NCI-H2081 treated with DMSO at 0.1 percent for 48 hours (cell line): ENCODE measurements at places on chromosomes 2 and 18.

DNA sequence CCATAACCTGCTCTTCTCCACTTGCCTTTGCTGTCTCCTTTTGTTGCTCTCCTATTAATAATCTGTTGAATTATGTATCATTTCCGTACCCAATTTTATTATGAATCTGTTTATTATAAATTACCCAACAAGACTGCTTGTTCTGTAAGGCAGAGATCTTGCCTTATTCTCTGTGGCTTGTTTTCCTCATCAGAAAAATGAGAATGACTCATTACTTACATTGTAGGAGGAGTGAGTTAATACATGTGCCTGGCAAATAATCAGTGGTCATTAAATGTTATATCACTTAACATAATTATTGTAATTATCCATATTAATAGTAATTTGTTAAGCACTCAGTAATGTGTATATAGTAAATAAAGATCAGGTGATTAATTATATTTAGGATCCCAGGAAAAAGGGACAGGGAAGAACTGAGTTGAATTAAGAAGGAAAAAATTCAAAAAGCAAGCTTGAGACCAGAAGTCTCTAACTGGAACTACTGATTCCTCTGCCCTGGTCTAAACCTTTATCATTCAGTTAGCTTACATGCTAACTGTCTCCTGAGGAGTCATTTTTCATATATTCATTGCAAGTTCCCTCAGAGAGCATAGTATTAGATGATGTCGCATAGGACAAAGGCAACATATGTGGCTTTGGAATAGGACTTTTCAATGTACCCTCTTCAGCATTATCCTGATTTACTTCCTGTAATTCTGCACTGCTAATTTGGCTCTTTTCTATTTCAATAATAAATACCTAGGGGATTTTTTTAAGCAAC lies 335.7 kb downstream of the GALNT13 start:
- DNase-seq: no peak

DNA sequence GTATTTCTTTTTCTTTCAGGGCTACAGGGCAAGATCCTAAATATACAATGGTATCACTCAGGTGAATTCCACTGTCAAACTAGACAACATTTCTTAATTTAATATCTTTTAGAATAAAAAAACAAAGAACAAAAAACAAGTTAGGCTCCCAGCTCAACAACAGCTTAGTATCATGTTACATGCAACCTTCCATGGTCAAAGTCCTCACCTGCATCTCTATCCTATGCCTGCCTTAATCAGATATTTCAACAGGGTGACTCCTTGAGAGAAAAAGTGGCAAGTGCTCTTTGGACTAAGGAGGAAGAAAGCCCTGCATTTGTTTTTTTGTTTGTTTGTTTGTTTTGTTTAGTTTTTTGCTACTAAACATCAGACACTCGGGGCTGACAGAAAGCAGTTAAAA lies 50.2 kb downstream of the WDFY1 start:
- DNase-seq: no peak

- DNase-seq: peak; percentile 30
Observed at GRCh38 chr2:8761529-8762164, 75.8 kb downstream of the KIDINS220 start.

- no peak for DNase-seq
Observed at GRCh38 chr18:55534547-55534946, 53.4 kb downstream of the TCF4 start.

- no peak for DNase-seq
Observed at GRCh38 chr2:121080013-121080772, 204.8 kb downstream of the TFCP2L1 start.

GRCh38 chr2:29753671-29754444 lies 167.5 kb downstream of the ALK start:
- no peak for DNase-seq

GRCh38 chr2:141187075-141187439 lies 943.8 kb downstream of the LRP1B start:
- no peak for DNase-seq

DNA sequence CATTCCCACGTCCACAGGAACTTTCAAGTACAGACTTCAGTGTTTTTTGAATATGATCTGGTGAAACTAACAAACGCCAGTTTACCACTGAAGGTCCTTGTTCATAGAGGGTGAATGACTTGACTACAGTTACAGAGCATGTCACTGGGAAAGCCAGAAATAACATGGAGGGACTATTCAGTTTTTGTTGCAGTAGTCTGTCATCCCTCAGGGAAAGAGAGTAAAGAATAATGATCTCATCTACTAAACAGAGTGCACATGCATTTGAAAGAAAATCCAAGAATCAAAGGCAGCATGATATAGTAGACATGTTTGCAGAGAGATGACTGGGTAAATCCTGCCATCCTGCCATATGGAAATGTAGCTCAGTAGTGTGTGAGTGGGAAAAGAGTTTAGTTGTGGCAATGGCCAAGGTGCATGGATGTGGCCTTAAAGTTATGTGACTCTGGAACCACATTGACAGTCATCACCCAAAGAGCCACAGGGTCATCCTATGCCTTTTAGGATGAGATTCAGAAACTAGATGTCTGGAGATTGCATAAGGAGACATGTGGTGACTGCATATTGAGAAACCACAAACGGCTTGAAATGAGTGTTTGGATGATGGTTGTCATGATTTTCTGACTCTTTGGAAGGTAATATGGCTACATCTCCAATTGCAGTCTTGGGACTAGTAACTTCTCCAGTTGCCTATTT lies 125.3 kb upstream of the ZEB2 start:
- no peak for DNase-seq

DNA sequence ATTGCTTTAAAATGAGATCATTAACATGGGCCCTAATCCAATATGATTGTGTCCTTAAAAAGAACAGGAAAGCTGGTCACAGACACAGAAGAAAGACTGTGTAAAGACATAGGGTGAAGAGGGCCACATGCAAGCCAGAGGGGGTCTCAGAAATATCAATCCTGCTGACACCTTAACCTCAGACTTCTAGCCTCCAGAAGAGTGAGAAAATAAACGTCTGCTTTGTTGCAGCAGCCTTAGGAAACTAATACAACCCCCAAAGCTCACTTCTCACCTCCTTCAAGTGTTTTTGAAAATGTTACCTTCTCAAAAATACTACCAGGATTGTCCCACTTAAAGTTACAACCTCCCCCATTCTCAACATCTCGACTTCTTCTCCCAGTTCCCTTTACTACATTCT lies 39.8 kb upstream of the SESTD1 start:
- no peak for DNase-seq

- no peak for DNase-seq
Observed at GRCh38 chr2:61816480-61817355, 37.1 kb downstream of the FAM161A start.

- no peak for DNase-seq
Observed at GRCh38 chr2:120787822-120788700, 52.4 kb downstream of the GLI2 start.

DNA sequence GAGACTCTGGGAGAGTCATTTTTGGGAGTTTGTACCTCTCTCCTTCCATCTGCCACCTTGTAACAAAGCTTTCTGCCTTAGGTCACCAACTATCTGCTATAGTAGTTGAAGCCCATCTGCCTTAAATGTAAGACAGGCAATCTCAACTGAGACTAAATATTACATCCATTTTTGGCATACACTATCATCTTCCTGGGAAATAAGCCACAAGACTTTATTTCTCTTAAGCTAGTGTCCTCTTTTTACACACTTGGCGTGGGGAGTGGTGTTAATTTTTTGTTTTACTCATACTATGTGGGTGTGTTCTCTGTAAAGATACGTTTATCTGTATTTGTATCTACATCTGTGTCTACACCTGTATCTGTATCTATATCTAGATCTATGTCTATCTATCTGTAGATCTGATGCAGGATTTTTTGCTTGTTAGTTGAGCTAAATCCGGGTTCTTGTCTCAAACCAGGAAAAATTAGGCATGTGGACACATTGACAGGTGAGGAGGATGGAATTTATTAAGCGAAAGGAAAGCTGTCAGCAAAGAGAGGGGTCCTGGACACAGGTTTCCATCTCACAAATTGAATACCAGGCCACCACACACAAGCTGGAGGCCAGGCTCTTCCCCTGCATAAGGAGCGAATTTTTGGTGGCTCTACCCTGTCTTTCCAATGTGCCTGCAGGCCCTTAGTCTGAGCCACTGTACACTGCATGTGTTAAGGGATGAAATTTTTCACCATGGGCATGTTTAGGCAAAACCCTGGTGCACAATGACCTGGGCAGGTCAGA lies 64.8 kb upstream of the RND3 start:
- no peak for DNase-seq

DNA sequence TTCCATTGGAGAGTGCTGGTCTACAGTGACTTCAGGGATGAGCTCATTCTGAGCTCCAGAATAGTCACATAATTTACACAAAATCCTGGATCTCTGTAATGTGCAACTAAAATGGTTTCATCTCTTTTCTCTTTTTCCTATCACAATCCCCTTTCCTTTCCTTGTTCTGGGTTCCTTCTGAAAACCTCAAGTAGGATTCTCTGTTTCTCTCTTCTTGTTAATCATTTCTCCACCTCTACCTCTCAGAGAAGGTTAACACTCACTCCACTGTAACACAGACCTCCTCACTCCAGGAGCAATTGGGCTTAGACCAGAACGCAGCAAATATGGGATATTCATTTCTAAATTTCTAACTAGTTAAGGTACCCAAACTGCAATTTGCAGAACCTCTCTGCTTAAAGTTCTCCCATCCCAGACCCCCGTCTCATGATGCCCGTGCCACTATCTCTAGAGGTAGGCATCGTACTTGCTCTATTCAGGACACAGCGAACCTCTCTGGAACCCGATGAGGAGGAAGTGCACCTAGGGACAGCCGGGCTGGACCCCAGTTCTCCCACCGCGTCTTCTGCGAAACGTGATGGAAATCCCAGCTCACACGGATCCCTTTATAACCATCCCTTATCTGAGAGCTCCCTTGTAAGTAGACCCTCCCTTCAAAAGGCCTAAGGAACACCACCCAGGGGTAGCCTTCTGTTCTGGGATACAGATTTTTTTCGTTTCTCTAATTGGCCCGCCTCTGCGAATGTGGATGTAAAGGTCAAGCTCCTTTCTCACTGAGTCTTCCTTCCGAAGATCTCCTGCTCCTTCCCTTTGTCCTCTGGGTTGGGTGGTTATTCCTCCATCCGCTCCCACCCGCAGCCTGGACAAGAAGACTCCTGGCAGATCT lies 1.3 kb downstream of the FOXI3 start:
- no peak for DNase-seq

DNA sequence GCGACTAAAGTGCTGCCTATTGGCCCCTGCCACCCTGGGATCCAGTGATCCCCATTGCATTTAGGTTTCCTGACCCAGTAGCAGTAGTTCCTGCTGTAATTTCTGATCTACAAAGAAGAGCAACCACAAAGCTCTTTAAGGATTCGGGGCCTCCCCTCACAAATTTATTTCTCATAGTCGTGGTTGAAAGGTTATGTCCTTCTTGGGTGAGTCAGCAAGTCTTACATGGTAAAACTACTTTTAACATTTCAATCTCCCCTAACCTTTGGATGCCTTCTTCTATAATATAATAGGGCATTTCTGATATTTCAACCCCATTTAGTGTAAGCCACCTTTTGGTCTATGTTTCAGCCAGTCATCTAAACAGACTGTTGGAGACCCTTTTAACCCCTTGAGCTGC lies 14.9 kb downstream of the PIKFYVE start:
- DNase-seq: no peak

- no peak for DNase-seq
Observed at GRCh38 chr18:68314403-68314802, 400.5 kb downstream of the TMX3 start.

DNA sequence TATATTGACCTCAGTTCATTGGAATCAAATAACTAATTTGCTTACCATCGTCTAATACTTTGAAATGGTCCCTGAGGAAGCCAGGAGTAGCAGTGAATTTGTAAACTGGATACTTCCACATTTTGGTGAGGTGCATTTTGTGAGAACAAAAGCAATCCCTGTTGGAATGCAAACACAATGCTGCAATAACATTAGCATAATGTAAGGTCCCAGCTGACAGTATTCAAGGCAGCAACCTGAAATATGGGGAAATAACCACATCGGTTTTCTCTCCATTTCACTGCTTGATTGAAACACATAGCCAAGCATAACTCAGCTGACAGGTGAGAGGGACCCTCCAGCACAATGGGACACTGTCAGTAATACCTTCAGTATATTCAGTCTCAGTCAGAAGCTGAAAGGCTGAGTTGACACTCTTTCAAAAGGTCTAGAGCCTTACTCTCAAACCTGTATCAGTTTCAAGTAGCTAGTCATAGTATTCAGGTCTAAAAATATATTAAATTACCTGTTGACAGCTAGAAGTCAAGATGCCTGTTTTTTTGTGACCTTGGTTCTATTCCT lies 1311.9 kb upstream of the NRXN1 start:
- DNase-seq: no peak

- DNase-seq: no peak
Observed at GRCh38 chr2:215811409-215812345, 201.7 kb downstream of the MREG start.

GRCh38 chr2:220619525-220620220 lies 952.4 kb downstream of the EPHA4 start:
- no peak for DNase-seq
